Kidney capillary endothelial cell (primary cell): ENCODE measurements at places on chromosomes 12 and 14.

DNA sequence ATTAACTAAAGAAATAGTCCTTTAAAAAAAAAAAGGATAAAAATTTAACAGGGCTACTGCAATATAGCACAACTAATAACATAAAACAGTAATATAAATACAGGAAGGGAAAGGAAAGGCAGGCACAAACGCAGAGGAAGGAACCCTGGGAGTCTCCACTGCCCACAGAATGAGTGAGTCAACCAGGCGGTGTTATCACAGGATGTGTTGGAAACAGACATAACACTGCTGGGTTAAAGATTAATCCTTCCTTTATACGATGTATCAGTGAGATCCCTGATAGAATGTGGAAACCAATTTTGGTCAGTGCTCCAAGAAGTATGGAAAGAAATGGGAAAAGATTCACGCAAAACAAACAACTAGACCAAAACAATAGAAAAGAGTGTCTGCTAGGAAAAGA is 47.9 kb downstream of the FGD6 start:
- DNase-seq = peak; percentile 75

GRCh38 chr14:99333214-99333613 is 61.2 kb upstream of the BCL11B start:
- no peak for DNase-seq

DNA sequence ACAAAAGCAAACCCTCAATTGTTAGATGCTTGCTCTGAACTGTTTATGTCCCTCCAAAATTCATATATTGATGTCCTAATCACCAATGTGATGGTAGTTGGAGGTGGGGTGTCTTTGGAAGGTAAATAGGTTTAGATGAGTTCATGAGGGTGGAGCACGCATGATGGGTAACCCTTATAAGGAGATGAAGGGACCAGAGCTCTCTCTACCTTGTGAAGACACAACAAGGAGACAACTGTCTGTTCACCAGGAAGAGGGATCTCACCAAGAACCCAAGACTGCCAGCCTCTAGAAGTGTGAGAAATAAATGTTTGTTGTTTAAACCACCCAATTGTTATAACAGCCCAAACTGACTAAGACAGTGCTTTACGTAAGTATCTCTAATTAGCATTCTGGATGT is 27.0 kb downstream of the DHRS2 start:
- no peak for DNase-seq

DNA sequence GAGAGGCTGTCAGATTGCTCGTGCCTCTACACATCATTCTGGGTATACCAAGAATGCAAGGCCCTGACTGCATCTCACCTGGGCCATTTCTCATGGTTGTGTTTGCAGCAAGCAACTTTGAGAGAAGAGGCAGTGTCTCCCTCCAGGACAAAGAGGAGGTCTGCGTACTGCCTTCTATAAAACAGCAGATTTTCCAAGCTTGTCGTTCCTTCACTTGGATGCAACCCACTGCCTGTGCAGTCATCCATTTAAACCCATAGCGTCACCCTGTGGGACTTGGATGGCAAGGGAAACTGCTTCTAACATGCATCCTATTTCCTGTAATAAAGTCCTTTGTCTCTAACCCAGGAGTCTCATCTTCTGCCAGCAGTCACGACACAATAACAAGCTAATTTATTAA is 1.3 kb downstream of the POMT2 start:
- peak; percentile 36 for DNase-seq

DNA sequence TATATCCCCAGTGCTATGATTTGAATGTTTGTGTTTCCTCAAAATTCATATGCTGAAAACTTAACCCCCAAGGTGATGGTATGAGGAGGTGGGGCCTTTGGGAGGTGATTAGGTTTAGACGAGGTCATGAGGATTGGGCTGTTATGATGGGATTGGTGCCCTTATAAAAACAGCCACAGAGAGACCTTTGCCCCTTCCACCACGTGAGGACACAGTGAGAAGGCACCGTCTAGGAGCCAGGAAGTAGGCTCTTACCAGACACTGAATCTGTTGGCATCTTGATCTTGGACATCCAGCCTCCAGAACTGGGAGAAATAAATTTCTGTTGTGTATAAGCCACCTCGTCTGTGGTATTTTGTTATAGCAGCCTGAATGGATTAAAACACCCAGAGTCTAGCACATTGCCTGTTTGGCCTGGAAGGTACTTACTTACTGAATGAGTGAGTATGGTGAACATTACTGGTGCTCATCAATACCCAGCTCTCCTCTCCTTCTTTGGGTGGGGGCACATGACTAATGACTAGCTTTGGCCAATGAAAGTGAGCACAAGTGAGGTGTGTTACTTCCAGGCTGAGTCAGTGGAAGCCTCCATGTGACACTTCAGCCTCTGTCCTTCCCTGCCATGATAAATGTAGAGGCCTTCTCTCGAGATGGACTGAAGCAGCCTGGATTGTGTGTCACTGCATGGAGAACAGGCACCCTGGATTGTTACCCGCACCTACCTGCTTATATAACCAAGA is 72.4 kb upstream of the CHST11 start:
- DNase-seq = no peak

DNA sequence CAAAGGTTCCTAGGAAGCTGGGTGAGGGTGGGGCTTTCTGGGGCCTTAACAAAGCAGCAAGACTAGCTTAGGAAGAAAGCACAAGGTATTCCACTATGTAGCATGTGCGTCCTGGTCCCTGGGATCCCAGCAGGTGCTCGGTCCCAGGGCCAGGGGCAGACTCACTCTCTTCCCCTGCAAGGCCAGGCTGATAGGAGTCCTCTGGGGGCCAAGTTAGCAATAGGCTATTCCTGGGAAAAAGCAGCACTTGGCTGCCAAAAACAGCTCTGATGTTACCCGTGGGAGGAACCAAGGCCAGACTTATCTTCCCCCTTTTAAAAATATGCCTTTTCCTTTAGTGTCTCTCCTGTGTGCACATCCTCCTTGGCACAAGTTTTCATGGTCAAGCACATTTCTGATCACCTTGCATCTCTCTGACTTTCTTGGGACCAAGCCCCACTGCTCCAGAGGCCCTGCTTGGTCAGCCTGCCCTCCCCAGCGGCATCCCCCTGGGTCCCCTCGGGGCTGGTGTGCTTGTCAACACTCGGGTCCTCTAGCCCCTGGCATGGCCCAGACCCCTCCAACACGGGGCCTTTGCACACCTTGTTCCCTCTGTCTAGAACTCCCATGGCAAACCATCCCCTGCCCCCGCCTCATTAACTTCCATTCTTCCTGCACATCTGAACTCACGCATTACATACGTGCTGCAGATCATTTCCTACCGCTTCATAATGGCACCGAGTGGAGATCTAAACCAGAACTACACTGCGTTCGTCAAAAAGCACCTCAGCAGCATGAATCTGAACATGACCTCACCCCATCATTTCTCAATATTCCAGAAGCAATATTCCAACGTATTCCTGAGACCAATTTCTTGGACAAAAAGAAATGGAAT is 21.9 kb downstream of the CCDC92 start:
- DNase-seq = no peak

DNA sequence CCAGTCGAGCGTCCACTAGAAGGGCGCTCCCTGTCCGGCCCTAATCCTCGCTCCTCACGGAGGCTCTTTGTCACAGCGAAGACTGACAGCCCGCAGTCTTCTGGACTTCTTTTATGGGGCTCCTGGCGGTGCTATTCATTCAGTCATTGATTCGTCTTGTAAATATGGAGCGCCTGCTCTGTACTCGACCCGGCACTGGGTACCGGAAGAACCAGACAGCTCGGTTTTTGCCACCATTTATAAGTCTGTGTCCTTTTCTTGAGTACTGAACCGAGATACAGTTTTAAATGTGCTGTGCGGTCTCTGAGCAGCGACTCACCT is 570 bp downstream of the DMAC2L start:
- DNase-seq = no peak

DNA sequence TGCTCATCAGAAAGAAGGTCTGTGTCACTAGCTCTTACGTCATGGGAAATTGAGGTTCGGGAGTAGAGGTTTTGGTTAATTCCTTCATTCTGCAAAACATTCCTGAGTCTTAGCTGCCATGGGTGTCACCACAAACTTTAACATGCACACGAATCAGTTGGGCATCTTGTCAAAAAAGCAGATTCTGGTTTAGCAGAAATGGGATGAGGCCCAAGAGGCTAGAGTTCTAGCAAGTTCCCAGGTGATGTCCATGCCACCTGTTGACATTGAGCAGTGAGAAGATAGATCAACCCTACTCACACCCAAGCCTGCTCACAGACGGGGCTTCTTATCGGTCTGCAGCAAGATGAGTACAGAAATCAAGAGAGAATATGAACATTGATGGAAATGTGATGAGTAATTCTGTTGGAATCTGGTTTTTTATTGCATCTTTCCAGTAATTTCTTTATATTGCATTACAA is 11.7 kb upstream of the RIN3 start:
- DNase-seq = no peak

- DNase-seq = peak; percentile 2
Measured at GRCh38 chr12:29889737-29890136, 106.0 kb upstream of the TMTC1 start.

DNA sequence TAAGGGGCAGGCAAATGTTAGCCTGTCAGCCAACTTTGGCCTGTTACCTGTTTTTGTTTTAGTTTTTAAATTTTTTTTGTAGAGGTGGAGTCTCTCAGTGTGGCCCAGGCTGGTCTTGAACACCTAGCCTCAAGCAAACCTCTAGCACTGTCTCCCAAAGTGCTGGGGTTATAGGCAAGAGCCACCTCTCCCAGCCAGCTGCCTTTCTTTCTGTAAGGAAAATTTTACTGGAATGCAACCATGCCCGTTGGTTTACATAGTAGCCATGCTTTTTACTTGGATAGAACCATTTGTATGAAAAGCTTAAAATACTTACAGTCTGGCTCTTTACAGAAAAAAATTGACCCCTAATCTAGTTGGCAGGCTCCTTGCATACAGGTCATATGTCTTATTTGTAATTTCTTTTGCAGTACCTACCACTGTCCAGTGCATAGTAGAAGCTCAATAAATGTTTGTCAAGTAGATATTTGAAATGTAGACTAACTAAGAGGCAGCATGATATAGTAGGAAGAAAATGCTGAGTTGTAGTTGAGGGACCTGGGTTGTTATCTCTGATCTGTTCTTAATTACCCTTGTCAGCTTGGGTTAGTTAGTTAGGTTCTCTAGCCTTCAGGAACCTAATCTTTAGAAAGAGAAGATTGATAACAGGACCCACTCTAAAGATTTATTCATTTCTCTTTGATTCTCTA is 4.7 kb downstream of the MDM2 start:
- no peak for DNase-seq

GRCh38 chr14:101823066-101823465 is 61.6 kb downstream of the PPP2R5C start:
- no peak for DNase-seq

- DNase-seq = no peak
Measured at GRCh38 chr12:6779708-6780432, 7.5 kb downstream of the LAG3 start.

DNA sequence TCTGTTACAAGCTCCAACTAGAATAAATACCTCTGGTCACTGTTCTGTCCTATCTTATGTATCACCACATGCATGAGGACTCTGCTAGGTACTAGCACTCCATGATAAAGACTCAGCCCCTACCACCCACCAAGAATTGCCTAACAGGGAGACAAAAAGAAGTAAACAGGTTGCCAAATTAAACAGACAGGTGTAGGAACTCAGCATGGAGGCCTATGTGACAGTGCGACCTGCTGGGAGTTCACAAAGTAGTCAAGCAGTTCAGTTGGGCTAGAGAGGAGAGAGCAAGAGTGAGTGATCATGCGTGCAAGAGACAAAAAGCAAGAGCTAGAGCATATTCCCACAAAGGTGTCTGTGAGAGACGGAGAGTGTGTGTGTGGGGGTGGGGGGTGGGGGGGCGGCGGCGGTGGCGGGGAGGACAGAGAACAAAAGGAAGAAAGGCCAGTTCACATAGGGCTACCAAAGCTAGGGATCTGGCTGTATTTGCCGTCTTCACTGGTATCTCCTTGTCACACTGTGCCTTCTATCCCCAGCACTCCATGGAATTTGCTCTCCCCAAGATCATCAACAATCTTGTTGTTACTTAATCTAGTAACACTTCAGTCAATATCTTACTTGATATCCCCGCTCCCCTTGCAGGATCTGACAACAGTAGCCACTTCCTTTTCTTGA is 81.2 kb downstream of the SPPL3 start:
- DNase-seq = no peak

DNA sequence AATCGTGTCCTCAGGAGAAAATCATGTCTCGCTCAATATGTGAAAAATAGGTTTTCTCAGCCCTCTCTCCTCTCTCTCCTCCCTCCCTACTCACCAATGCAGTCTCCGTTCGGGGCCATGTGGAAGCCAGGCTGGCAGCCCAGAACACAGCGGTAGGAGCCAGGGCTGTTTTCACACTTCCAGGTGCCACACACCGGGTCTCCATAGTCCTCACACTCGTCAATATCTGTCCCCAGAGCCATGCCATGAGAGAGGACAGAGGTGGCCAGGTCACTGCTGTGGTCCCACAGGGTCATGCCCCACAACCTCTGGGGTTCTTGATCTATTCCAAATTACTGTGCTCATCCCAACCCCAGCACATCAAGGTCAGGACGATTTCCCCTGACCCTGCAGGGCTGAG is 13.5 kb downstream of the ISCA2 start:
- DNase-seq = no peak

- DNase-seq = no peak
Measured at GRCh38 chr14:22979748-22980392, 2.5 kb downstream of the AJUBA start.

DNA sequence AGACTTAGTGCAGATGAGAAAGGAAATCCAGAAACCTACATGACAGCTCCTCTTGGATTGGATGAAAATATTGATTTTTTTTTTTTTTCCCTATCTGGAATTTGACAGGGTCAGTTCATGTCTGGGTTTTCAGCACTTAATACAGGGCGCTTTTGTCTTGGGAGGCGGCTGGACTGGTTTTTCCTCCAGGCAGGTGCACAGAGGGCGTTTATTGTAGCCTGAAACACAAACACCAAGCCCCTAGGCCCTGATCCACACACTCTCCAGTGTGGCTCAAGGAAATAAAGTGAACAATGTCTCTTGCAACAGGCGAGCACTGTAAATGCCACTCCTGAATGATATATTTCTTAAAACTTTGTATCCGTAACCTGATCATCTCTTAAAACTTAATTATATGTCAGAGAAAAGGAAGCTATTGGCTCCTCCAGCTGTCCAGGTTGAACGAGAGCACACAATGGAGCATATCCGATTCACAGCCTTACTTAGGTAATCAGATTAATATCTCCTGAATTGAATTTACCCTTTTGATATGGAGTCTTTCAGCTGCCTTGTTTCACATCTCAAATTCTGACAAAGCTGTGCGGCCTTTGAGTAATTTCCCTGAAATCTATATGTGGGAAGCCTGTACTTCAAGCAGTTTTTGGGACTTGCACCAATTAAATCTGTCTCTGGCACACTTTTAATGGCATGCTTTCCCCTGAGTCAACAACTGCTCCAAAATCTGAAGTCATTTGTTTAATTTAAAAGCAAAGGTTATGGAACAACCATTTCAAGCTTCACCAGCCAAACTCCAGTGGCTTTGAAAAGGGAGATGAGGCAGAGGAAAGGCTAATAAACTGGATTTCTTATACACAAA is 485.7 kb downstream of the ZFP36L1 start:
- no peak for DNase-seq
